Stimulated activated CD4-positive, alpha-beta T cell treated with anti-CD3 and anti-CD28 coated beads, Interleukin-1b, Interleukin-23, amount 100 ng/mL, for 1 hour (primary cell): ENCODE measurements at places on chromosomes 2 and 18.

GRCh38 chr2:186274936-186275575 is 211.0 kb upstream of the ZC3H15 start:
- DNase-seq, result no peak

DNA sequence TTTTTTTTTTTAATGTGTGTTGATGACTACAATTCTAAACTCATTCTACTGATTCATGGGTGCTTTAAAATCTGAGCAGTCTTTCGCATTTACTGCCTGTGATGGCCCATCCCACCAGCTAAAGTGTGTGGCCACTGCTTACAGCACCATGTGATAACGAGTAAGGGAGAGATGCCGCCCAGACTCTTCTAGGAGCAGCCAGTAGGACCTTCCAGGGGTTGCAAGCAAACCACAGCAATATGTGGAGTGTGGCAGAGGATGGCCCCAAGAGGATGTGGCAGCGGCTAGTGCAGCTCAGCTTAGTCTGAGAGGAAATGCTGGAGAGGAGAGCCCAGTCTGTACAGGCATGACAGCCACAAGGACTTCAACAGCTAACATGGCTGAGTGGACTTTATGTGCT is 14.9 kb downstream of the IL1B start:
- no peak for DNase-seq

DNA sequence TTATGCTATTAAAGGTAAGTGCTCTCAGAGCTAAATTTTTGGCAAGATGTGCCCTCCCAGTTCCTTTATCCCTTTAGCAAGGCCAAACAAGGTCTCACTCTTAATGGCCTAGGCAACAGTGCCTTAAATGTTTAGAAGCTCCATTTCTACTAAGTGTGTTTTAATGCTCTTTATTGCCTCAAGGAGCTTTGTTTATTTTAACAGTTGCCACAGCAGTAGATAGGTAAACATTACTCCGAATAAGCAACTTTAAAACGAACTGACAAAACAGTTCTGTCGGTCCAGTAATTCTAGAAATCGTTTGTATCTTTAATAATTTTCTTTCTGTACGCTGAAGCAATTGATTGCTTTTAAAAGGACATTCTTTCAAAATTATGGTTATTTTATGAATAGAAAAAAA is 74.5 kb downstream of the PIEZO2 start:
- no peak for DNase-seq

DNA sequence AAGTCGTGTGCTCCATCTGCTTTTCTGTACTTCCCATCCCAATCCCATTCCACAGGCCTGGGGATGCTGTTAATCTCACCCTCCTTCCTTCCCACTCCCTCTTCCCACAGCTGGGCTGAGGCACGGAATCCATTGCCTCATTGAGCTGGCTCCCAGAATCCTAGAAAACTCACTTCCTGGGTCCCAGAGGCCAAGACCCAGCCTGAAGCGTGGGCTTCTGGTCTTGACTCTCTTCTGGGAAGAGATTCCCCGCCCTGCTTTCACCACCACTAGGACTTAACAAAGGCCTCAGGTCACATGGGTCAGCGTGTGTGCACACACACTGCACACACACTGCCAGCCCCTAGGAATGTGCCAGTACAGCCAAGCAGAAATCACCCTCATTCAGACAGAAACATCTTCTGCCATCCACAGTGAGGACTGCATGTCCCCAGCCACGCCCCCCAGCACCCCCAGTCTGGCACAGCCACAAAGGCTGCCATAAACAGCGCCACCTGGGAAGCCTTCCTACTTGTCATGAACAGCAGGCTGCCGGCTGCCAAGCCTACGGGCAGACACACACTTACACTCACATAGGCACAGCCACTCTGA is 165.8 kb downstream of the TNS1 start:
- no peak for DNase-seq

GRCh38 chr2:53509831-53510388 is 257.7 kb upstream of the CHAC2 start:
- no peak for DNase-seq

DNA sequence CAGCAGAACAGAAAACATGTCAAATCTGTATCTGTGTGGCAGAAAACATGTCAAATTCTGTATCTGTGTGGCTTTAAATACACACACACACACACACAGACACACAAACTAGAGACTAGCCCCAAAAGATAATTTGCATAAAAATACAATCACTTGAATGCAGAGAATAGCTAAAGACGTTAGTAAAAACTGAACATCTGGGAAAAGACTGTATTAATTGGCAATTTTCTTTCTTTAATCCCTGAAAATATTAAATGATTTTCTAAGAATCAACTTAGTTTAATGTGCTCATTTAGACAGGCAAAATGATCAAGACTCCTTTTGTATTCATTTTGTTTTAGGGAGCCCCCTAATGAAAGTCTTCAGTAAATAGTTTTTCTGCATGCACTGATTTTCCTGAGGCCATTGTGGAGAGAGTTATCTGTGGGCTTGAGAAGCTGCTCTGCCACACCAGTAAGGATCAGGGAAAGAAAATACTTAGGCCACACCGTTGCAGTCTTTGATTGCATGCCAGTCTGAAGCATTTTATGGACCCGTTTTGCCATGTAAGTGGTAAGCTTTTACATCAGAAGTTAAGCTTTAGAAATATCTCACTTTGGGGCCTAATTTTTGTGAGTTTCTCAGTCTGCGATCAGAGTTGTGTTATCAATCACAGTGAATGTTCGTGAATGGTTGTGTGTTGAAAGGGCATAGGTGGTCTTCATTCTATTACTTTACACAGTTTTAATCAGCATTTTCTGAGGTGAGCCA is 2.2 kb downstream of the SPATS2L start:
- DNase-seq, result no peak

DNA sequence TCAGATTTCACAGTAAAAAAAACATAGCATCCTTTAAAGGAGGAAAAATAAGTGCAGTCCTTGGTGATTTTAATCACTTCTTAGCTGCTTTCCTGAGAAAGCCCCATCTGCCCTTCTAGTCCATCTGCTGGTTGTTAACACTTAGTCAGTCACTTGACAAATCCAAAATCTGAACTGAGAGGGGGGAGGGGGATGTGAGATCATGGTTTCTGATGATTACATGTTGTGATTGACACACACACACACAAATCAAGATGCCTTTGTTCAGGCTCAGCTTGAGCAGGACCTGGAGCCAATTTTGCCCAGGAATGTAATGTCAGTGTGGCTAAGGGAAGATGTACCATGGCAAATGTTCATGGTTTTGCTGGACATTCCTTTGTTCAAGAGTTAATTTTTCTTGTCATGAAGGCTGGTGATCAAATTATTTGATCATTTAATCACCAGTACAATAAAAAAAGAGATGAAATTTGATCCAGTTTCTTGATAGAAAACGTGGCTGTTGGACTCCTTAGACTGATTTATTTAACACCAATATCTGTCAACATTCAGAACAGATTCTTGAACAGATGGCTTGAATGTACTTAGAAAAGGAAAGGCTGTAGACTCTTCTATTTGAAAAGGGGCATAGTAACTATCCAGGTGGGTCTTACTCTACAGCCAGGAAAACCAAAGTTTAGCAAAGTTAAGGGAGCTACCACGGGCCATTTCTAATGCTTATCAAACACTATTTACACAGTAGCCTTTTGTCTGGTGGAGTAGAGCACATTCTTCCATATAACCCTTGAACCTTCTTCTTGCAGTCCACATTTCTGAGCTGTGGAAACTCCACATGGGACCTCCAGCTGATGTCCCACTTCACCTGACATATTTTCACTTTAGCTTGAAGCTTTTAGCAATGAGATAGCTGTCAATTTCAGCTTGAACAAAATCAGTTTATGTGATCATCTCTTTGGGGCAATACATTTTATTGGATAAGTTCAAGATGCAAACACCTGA is 408.7 kb downstream of the PIK3C3 start:
- no peak for DNase-seq

DNA sequence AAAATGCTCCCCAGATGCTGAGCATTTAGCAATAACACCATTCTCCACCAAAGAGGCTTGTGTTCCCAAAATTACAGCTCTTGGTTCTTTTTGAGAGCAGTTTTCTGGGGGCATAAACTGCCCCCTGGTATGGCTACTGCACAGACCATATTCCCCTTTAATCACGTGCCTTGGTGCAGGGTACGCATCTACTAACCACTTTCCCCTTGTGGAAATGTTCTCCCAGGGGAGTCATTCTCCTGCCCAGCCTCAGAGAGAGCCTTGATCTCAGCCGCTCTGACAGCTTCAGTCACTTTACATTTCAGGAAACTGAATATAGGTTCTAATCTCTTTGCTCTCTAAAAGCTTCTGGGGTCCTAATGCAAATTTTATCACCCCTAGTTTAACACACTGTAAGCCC is 44.7 kb upstream of the EML6 start:
- DNase-seq, result no peak

DNA sequence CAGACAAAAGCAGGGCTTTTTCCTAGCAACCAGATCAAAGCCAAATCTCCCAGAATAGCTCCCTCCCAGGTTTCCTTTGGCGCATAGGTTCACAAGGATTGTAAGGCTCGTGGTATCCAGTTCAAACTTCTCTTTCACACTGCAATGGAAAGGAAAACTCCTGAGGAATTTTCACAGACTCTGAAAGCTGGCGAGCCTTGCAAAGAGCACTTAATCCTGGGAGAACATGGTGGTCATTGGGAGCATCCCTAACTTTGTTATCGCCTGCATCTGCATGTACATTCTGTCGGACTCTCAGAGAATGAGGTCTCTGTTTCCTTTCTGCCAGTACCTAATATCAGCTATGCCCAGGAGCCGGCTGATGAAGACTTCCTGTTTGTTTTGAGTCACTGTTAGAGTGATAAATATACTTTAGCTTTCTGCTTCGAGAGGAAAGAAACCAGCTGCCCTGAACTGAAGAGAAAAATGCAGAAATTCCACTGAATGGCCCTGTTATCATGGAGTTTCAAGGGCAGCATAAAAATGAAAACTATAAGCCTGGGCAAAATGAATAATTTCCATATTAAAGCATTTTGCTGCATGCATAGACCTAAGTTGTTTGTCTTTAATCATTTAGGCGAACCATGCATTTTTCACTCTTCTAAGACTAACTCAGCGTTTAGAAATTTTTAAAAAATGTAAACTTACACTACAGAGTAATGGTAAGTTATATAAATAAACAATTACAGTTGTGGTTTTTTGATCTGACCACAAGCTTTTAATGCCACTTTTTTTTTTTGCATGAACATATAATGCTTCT is 76.4 kb upstream of the ZEB2 start:
- no peak for DNase-seq

DNA sequence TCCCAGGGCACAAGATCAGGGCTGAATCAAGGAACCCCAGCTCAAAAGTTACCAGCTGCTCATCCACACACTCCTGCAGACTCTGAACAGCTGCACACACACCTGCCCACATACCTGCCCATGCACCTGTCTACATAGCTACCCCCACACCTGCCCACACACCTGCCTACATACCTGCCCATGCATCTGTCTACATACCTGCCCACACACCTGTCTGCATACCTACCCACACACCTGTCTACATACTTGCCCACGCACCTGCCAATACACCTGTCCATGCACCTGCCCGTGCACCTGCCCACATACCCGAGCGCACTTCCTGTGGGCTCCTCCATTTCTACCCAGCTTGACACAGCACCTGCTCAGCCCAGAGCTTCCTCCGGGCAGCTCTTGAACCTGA is 122.8 kb upstream of the AGAP1 start:
- no peak for DNase-seq

DNA sequence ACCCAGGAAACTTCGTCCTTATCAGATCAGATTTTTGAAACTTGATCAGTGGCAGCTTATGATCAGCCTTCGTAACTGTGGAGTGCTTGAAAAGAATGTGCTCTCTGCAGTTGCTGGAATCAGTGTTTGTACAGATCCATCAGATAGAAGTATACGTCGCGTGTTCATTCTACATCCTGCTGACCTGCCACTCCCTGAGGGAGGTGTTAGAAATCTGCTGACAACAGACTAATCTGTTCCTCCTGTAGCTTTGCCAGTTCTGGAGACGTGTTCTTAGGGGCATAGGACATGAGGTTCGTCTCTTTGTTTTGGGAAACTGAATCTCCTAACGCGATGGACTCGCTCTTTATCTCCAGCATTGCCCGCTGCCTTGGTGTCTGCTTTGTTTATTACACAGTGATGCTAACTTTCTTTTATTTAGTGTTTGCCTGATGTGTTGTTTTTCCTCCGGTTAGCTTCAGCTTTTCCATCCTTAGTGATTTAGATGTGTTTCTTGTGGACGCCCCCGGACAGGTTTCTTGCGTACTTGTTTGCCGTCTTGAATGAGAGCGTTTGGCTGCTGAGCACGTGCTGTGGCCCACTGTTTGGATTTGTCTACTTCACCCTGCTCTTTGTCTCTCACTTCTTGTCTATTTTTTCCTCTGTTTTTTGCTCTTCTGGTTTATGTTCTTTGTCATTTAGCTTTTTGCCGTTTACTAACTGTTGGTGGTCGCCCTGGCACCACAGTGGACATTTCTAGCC is 17.4 kb upstream of the GAL3ST2 start:
- no peak for DNase-seq

DNA sequence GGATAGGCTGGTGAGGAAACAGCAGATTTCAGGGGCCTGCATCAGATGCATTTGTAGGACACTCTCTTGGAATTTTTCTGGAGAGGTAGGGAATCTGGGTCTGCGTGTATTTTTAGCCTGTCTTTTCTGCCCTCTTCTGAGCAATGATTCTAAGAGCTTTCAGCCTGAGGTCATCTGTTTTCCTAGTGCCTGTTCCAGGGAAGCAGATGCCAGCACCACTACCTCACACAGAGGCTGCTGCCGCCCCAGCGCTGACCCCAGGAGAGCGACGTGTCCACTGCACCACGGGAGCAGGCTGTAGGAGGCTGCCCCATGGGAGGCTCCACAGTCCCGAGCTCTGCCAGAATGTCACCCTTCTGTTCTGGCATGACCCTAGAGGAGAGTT is 316.5 kb downstream of the CYP26B1 start:
- DNase-seq, result no peak

- DNase-seq, result no peak
Observed at GRCh38 chr18:34871435-34871834, 161.3 kb downstream of the DTNA start.

DNA sequence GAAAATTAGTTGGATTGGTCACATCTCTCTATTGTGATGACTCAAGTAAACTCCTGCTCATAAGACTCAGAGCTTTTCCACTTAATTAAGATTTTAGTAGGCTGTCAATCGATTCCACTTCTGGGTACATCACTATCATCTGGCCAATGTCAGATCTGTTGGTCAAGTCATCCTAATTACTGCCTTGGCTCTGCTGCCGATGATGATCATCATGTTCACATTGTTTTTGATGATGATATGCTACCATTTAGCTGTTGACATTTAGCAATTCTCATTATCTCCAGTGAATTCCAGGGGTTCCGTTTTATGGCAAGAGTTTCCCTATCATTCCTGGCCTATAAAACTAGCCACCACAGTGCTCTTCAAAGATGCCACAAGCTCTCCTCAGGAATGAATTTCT is 253.4 kb downstream of the IKZF2 start:
- DNase-seq, result no peak
